Parietal lobe (tissue), 2 donors: ENCODE measurements at places on chromosomes 7 and 10. TPM values are rescaled to one million over a fixed set of nuclear protein-coding genes. Genes with fewer than 3 reads are reported as not detected.

ENKUR gene
- total RNA-seq: 4.4 TPM

FAM131B gene
- total RNA-seq: 99.5 TPM

NCF1 gene
- not detected for total RNA-seq

PHTF2 gene
- total RNA-seq: 62.9 TPM

HKDC1 gene
- total RNA-seq: 3.1 TPM

INMT gene
- total RNA-seq: not detected

CPA1 gene
- not detected for total RNA-seq

CNPY1 gene
- total RNA-seq: not detected

PILRA gene
- total RNA-seq: 3.8 TPM

GPR26 gene
- total RNA-seq: 2.8 TPM

LRRTM3 gene
- total RNA-seq: 19.1 TPM

GIMAP1 gene
- total RNA-seq: 0.63 TPM

PON1 gene
- not detected for total RNA-seq

IL2RA gene
- not detected for total RNA-seq

ADAP1 gene
- 30.4 TPM for total RNA-seq
